Stimulated activated CD8-positive, alpha-beta memory T cell treated with anti-CD3 and anti-CD28 coated beads, Interleukin-2, amount 100 ng/mL, for 1 hour (primary cell): ENCODE measurements at places on chromosomes 7 and 10.

DNA sequence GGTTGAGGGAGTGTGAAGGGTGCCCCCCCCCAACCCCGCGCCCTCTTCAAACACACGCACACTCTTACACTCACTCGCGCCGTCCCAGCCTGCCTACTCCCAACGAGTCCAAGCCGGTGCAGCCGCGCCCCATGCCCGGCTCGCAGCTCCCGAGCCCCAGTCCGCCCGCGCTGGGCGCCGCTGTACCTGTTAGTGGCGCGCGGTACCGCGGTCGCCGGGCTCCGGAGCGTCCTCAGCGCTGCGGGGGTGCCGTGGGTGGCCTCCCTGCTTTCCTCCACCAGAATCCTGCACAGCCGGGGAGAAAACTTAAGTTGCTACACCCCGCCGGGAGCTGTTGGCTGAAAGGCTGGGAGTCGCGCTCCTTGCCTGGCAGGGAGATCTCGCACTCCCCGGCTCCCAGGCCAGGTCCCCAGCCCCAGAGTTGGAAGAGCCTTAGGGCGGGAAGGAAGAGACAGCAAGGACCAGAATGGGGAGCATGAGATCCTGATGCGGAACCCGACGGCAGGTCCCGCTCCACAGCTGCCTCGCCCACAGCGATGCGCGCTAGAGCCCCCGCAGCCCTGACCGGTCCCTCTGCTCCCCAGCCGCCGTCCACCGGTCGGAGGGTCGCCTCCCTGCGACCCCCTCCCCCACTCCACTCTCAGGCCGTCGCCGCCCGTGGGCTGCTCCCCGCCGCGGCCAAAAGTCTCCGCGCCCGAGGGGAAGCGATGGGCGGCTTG, 863 bp downstream of the ST8SIA6 start:
- DNase-seq, result no peak

- DNase-seq, result no peak
Observed at GRCh38 chr7:152979376-152979775, 219.8 kb downstream of the ACTR3B start.

GRCh38 chr10:17249820-17250219, 21.8 kb downstream of the VIM start:
- DNase-seq, result no peak

- no peak for DNase-seq
Observed at GRCh38 chr7:151430391-151431205, 9.3 kb downstream of the CRYGN start.

GRCh38 chr10:51700228-51700817, 928 bp upstream of the CSTF2T start:
- no peak for DNase-seq

GRCh38 chr7:54632696-54633095, 90.5 kb downstream of the VSTM2A start:
- no peak for DNase-seq

DNA sequence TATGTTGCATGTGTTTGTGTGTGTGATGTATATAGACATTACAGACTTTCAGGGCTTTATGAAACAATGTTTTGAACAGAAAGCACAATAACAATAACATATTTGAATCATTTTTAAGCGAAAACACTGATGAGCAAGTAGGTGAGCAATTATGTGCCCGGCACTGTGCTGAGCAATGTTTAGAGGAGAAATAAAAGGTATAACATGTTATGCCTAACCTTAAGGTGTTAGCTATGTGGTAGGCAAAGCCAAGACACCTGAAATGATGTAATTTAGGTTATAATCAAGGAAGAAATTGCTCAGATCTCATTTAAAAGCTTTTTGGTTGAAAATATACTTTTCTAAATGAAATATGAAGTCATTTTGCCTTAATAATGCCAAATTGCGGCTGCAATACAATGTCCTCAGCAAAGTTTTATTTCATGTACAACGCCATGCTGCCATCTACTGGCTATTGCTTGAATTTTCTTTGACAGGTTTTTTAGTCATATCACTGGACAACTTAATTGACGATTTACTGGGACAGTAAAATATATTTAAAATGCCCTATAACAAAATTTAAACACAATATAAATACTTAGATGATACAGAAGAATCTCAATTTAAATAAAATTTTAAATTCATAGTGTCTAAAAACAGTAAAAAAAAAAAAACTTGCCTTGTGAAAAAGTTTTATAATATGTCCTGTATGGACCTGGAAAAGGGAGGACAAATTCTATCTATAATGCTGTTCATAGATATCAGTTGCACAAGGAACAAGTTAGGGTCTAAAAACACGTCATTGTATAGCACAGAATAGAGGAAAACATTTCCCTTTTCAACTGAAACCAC, 131.1 kb upstream of the CDK1 start:
- no peak for DNase-seq

GRCh38 chr10:30491204-30491915, 57.4 kb downstream of the MAP3K8 start:
- no peak for DNase-seq

DNA sequence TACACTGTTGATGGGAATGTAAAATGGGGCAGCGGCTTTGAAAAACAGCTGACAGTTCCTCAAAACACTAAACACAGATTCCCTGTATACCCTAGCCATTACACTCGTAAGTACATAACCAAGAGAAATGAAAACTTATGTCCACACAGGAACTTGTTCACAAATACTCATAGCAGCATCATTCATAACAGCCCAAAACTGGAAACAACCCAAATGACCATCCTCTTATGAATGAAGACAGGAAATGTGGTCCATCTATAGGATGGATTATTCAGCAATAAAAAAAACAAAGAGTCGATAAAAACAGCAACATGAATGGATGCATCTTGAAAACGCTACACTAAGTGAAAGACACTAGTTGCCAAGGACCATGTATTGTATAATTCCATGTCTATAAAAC, 23.7 kb downstream of the NMT2 start:
- DNase-seq, result no peak
